Stimulated activated CD4-positive, alpha-beta T cell treated with anti-CD3 and anti-CD28 coated beads, Interleukin-12 subunit alpha, Interleukin-12 subunit beta, amount 100 ng/mL, for 48 hours (primary cell): ENCODE measurements at places on chromosomes 13 and 19.
A peak's percentile ranks its signal among the peaks of the same experiment; 100 is the strongest.

DNA sequence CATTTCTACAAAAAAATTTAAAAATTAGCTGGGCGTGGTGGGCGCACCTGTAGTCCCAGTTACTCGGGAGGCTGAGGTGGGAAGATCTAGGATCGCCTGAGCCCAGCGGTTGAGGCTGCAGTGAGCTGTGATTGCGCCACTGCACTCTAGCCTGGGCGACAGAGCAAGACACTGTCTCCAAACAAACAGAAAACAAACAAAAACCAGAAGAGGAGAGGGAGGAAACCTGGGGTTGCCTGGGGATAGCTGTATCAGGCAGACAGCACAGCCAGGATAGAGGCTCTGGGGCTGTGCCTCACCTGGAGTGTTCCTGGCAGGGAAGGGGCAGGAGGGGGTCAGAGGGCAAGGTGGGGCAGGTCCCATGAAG is 2.6 kb upstream of the POLR2E start:
- DNase-seq = no peak

DNA sequence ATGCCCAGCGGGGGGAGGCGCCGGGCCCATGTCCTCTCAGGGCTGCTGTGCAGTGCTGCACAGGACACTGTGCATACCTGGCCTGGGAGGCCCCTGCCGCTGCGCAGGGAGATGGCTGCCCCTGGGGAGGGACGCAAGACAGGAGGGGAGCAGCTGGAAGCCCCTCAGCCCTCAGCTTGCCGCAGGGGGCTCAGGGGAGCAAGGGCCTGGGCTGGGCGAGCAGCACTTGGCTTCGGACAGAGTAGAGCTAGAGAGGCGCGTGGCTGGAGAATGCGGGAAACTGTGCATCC is 10.9 kb downstream of the CHERP start:
- DNase-seq = no peak

GRCh38 chr19:20287070-20287469 is 120.1 kb downstream of the ZNF486 start:
- no peak for DNase-seq

DNA sequence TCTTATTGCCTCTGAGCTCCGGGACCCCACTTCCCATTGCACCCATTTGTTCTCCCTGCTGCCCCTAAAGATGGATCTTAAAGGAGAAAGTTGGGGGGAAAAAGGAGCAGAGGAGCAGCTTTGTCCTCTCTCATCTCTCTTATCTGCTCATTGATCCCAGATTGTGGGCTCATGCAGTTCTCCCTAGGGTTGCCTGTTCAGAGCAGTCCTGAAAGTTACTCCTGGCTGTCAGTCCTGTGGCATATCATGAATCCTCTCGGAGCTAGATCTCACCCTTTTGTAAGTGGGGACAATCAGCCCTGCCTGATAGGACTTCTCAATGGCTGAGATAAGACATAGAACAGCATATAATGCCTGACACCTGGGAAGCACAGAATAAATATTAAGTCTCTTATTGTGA is 440.3 kb downstream of the IRS2 start:
- no peak for DNase-seq

- DNase-seq = no peak
These were observed 207.1 kb upstream of the PCDH9 start for GRCh38 chr13:67437244-67437643.

DNA sequence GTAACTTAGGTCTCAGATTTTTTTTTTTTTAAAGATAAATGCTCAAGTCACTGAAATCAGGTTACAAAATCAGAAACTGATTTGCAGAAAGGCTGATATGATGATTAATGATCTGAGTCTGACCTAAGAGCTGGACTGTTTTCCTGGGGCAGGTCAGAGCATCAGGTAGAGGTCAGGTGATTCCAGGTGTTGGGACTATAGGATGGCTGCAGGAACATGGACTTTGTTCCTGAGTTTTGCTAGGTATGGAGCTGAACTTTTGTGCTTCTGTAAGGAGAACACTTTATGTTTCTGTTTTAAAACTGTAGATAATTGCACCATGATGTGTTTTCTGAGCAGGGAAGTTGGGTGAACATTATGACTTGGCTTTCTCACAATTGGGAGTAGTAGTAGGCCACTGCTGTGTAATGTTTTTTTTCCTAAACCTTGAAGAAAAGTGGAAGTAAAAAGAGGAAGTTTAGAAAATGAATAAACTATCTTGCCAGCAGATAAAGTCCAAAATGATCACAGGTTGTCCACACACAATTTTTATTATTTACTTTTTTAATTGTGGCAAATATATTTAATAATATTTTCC is 297.2 kb downstream of the DCT start:
- no peak for DNase-seq

GRCh38 chr19:47740866-47741519 is 4.4 kb upstream of the NOP53 start:
- no peak for DNase-seq

- DNase-seq = no peak
These were observed 77.3 kb upstream of the SLAIN1 start for GRCh38 chr13:77620138-77620537.

- DNase-seq = peak; percentile 87
These were observed 28.1 kb downstream of the GPX4 start for GRCh38 chr19:1131718-1132551.

DNA sequence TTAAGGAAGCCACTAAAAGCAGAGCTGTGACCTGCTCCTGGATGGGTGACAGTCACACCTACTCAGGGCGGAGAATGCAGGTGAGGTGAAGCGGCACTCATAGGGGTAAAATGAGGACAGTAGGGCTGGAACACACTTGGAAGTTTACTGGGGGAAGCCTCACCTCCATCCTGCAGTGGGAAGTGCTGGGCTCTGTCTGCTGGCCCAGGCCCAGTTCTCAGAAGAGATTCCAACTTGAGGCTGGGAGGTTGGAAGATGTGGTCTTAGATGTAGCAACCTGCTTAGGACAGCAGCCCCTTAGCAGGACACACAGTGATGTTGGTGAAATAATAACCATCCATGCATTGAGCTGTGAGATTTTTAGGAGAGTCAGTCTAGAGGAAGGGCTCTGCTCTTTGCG is 4.6 kb downstream of the MEDAG start:
- DNase-seq = no peak

GRCh38 chr13:73913079-73913740 is 221.0 kb downstream of the KLF12 start:
- DNase-seq = no peak

DNA sequence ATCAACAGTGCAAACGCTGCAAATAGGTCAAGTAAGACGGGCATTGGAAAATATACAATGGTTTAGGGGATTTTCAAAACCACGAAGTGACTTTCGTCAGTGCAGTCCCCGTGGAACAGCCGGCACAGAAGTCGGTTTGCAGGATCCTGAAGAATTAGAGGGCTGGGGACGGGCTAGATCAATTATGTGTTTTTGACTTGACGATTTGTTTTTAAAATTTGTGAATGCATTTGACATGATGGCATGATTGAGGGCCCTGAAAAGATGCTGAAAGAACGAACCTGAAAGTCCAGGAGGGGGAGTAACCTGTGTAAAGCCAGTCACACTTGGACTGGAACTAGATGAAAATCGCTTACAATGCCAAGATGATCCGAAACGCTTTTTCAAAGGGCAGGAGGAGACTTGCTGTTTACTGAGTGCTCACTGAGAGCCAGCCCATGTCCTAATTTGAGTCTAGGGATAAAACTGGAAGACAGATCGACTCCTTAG is 8.9 kb upstream of the DGKH start:
- DNase-seq = no peak

DNA sequence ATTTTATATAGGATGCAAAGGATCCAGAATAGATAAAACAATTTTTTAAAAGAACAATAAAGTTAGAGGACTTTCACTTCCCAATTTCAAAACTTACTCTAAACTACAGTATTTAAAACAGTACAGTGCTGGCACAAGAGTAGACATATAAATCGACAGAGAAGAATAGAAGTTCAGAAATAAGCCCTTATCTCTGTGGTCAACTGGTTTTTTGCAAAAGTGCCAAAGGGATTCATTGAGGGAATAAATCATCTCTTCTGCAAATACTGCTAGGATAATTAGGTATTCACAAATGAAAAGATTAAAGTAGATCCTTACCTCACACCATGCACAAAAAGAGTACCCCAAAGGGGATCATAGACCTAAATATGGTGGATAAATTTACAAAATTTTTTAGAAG is 431.0 kb upstream of the HTR2A start:
- DNase-seq = no peak

- DNase-seq = no peak
These were observed 63.1 kb downstream of the SLITRK1 start for GRCh38 chr13:83819156-83819555.

DNA sequence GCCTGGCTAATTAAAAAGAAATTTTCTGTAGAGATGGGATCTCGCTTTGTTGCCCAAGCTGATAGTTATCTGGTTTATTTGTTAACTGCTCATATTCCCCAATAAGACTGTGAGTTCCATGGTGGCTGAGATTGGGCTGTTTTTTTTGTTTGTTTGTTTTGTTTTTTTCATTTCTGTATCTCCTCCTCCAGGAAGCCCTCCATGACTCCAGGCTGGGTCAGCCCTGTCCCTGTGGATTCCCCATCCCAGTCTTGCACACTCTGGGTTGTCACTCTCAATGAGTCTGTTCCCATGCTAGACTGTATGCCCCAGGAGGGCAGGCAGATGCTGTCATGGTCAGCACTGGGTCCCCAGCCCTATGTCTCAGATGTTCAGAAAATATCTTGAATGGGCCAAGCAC is 2.9 kb downstream of the EML2 start:
- DNase-seq = no peak

DNA sequence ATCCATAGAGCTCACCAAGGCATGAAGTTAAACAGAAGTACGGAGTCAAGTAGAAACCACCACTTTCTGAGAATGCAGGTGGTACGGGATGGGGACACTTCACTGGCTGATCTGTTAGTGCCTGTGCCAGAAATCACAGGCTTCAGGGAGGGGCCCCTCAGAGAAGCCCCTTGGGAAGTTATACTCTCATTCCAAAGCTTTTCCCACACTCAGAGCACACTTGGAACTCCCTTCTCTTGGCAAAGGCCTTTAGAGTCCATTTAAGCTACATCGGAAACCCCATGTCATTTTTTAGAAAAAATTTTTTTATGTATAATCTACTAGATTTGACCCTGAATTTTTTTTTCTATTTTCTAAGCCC is 80.7 kb upstream of the WASF3 start:
- DNase-seq = no peak

- DNase-seq = no peak
These were observed 1.8 kb upstream of the UBE2M start for GRCh38 chr19:58560007-58560887.

DNA sequence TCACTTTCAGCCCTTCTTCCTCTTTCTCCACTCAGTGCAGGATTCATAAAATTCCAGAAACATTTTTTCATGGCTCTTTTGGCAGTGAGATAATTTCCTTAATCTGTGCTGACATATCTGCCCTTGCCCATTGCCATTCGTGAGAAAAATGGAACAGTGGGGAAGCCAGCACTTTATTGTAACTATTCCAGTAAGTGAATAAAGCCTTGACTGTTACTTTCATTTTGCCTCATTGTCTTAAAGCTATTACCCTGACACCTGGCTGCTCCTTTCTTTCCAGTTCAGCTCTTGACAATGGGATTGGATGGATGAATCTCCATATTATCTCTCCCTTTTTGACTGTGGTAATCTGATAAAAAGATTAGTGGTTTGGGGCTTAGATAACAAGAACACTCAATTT is 1068.1 kb upstream of the PCDH20 start:
- DNase-seq = no peak
